ENCODE measurements at places on chromosomes 16 and 17.

- DNase-seq: no peak
These were observed 32.5 kb downstream of the WIPF2 start for GRCh38 chr17:40251576-40251975.

GRCh38 chr17:45018514-45018847, 33.0 kb downstream of the DCAKD start:
- no peak for DNase-seq

GRCh38 chr16:55279598-55279997, 44.4 kb upstream of the IRX6 start:
- DNase-seq: no peak

- no peak for DNase-seq
These were observed 10.4 kb upstream of the SMG8 start for GRCh38 chr17:59199398-59199797.

DNA sequence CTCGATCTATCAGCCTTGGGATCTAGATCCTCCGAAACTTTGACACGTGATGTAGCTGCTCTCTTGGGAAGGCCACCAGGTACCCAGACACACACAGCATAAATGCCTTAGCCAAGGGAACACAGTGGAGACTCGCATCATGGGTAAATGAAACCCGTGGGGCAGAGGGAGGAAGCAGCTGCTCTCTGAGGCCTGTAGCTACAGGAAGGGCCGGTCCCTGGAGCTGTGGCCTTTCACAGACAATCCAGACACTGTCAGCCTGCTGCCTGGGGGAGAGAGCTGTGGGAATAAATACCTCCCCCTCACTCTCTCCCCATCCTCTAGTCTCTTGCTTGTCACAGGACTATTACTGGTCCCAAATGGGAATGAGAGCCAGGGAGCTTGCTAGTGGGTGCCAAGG, 351.2 kb downstream of the UTP18 start:
- no peak for DNase-seq

GRCh38 chr16:67516296-67517154, 12.1 kb upstream of the RIPOR1 start:
- DNase-seq: no peak

DNA sequence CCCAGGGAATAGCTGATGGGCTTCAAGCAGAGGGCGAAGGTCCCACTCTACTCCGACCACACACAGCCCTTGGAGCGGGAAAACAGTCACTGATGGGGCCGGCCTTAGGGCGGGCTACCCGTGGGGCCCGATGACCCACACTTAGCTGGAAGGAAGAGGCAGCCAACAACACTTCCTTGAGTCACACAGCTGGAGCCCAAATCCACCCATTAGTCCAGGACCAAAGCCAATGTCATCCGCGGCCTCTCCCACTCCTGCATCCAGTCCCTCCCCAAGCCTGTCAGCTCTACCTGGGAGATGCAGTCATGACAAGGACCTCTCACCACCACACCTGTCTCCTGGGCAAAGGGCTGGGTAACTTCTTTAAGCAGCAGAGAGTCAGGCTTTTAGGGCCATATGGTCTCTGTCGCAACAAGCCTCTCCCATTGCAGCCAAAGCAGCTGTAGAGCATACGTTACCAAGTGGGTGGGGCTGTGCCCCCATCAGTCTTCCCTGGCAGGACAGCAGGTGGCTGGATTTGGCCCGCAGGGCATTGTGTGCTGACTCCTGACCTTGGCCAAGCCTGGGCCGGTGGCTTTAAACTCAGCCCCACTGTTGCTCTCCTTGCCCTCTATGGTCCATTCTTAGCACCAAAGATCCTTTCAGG, 110.7 kb downstream of the SOCS1 start:
- no peak for DNase-seq

GRCh38 chr16:11309895-11310633, 28.9 kb upstream of the PRM1 start:
- DNase-seq: no peak

- no peak for DNase-seq
These were observed 24.0 kb downstream of the CREBBP start for GRCh38 chr16:3856367-3857141.

DNA sequence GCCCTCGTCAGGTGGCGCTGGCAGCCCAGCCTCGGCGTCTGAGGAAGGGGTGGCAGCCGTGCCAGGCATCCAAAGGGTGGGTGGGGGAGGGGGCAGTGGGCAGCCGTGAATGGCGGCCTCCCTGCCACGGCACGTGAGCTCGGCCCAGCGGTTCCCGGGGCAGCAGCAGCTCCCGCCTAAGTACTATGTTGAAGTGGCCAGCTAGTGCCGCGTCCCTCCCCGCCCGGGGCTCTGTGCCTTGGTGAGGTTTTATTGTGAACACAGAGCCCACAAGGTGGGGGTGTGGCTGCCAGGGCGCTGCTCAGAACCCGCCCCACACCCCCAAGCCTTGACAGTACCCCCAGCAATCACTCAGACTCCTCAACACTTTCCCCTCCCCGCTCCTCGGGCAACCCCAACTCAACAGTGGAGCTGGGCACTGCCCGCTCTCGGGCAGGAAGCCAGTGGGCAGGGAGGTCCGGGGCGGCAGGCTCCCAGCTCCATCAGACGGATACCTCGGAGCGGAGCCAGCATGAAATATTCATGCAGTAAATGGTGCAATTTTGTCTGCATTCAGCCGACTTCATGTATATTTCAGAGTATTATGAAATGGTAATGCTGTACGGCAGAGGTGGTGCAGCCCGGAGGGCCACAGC, 80.4 kb downstream of the ENGASE start:
- no peak for DNase-seq

DNA sequence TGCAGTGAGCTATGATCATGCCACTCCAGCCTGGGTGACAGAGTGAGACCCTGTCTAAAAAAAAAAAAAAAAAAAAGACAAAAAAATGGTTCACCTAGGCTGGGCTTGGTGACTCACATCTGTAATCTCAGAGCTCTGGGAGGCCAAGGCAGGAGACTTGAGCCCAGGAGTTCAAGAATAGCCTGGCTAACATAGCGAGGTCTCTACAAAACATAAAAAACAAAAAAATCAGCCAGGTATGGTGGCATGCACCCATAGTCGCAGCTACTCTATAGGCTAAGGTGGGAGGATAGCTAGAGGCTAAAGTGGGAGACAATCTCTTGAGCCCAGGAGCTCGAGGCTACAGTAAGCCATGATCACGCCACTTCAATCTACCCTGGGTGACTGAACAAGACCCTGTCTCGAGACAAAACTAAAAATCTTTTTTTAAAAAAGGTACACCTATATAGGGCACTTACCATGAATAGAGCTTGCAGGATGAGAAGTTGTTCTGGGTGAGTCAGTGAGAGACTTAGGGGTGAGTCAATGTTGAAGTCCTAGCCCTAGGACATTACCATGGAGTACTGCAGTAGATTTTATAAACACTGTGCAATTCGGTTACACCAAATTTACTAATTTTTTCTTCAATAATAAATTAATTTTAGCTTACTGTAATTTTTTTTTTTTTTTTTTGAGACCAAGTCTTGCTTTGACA, 19.0 kb downstream of the USP32 start:
- no peak for DNase-seq

DNA sequence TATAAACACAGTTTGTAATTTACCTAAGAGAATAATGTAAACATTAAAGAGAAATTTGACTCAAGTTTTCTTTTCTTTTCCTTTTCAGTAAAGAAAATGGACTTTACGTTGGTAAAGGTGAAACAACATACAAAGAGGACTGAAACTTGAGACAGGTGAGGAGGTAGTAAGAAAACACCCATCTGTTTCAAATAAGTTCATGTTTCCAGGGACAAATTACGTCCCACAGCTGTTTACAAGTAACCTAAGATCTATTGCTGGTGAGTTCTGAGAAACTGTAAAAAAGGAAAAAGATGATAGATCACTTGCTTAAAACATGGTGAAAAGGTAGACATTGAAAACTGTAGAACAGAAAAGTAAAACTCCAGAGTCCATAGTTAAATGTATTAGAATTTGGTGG, 4.8 kb upstream of the ABCA5 start:
- DNase-seq: no peak

DNA sequence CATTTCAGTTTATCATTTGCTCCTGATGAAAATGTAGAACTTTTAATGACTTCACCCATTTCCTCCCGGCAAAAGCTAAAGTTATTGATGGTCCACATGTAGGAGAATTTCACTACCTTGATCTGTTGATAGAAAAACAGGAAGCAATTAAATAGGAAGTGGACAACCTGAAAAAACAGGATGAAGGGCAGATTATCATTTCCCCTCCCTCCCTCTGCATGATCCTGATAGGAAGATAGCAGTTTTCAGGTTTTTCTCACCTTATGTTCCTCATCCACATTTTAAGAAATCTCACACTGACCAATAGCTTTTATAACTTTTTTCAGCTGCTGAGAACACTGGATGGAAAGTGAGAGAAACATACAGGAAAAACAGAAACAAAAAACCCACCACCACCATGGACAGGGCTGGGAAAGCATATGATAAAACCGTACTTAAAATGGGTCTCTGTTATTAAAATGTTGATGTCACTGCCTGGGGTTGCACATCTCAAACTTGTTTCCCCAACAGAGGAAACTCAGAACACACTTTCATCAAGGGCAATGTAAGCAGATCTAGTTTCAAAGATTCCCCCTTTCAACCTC, 46.4 kb downstream of the NXPH3 start:
- DNase-seq: no peak

- DNase-seq: no peak
These were observed 78.8 kb downstream of the BRIP1 start for GRCh38 chr17:61784510-61784909.

DNA sequence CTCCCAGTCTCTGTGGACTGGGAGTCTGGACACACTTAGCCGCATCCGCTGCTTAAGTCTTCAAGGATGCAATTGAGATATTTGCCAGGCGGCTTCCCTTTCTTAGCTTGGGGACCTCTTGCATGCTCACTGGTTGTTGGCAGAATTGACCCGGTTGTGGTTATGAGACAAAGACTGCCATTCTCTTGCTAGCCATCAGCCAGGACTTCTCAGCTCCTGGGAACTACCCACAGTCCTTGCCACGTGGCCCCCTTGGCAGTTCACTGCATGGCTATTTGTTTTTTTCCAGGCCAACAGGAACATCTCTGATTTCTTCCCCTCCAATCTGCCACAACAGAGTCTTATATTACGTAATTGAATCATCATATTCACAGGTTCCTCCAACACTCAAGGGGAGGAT, 25.5 kb downstream of the CACNG4 start:
- no peak for DNase-seq

DNA sequence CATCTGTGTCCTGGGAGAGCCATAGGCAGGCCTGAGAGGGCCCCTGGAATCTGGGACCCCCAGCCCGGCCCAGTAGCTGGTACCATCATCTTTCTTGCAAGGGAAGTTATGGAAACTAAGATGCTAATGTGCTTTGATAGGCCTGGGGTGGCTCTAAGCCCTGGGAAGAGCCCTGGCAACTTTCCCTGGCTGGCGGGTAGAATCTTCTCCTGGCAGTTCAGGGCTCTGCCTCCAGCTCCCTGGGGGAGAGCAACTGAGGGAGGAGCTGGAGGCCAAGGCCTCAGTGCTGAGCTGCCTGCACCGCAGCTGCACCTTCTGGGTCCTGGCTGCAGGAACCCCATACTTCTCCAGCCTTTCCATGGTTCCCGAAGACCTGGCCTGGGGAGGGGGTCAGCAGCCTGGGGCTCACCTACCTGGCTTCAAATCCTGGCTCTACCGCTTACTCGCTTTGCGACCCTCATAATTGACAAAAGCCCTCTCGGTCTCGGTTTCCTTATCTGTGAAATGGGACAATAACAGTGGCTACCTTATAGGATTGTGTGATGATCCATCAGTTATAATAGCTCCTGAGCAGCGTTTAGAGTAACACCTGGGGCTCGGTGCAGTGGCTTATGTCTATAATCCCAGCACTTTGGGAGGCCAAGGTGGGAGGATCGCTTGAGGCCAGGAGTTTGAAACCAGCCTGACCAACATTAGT, 333.7 kb downstream of the SEC14L1 start:
- no peak for DNase-seq

- no peak for DNase-seq
These were observed 44.9 kb upstream of the RASD1 start for GRCh38 chr17:17540935-17541639.

DNA sequence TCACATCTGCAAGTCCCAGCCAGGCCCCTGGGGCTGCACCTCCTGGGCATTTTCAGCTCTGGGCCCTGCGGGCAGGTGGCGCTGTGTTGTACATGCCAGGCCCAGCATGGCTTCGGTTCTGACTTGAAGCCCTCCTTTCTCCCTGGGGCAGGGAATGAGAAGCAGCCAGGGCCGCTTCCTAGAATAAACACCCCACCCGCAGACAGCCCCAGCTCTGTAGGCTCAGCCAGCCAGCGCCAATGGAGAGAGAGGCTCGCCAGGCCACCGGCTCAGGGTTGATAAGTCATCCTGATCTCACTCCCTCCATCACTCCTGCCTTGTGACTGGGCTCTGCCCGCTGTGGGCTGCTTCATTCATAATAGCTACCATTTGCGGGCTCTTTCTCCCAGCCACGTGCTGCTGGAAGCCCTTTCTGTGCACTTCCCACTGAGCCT, 6.0 kb upstream of the GLIS2 start:
- peak; percentile 65 for DNase-seq

DNA sequence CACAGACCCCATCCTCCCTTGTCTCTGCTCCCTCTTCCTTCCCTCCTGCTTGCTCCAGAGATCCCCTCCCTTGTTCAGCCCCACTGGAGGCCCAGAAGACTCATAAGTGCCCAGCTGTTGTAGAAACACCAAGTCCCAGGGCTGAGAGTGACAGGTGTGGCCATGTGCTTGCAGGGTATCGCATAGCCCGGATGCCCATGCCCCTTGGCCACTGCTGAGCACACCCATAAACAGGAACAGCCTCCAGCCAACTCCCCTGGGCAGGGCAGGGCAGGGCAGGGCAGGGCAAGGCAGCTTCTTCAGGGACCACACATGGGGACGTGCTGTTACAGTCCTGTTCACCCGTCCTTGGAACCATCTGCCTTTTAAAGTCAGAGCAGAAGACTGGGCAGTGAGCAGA, 2.0 kb downstream of the CACNG1 start:
- no peak for DNase-seq

DNA sequence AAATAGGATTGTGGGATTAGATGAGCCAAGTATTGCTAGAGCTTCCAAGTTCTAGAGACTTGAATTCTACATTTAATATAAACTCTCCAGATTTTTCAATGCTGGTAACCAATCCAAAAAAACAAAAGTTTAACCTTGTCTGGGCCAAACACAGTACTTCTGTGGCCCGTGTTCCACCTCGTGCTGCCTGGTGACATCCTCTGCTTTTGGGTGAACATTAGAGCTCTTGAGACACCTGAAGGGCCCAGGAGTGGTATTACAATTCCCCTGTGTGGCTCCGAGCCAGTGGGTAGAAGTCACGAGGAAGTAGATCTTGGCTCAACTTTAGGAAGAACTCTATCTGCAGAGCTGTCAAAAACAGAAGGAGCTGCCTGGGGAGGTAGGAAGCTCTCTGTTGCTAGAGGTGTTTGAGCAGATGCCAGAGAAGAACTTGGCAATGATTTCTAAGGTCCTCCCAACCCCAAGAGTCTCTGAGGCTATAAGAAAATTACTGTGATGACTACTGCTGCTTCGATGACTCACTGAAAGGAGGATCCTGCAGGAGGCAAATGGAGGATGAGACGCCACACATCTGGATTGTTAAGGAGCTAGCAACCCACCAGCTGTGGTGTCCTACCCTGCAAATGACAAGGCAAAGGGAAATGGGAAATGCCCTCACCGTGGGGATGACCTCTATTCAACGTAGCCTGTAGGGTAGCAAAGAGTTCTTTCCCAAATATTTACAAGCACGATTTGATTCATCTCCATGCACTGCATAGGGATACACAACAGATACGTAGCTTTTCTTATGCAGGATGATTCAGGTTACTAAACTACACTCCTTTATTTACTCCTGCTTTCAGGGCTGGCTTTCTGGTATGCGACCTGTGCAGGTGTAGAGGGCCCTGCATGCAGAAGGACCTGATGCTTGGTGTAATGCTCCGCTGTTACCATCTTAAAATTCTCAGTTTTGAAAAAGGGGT, 45.8 kb upstream of the GAS7 start:
- no peak for DNase-seq

GRCh38 chr17:13525876-13526275, 75.9 kb downstream of the HS3ST3A1 start:
- DNase-seq: no peak
